ENCODE measurements at places on chromosomes 4 and X.

DNA sequence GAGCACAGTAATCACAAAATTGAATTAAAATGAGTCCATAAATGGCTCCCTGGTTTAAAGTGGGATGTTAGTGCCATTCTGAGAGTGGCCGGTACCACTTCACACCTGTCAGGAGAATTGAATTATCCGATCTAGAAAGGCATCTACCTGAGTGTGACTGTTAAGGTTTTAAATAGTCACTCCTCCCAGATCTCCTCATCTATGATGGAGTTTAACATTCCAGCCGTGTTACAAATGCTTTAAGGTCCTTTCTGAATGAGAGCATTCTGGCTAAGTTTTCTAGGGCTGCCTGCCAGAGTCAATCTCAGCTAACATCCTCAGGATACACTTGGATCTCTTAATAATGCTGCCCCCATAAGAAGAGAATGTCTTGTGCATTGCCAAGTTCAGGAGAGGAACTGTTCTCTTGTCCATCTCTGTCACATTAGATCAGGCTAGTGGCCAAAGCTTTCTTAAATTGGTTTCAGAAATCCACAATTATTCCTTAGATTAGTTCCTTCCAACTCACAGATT, 231.1 kb downstream of the SLC39A8 start:
- DNase-seq, result no peak

DNA sequence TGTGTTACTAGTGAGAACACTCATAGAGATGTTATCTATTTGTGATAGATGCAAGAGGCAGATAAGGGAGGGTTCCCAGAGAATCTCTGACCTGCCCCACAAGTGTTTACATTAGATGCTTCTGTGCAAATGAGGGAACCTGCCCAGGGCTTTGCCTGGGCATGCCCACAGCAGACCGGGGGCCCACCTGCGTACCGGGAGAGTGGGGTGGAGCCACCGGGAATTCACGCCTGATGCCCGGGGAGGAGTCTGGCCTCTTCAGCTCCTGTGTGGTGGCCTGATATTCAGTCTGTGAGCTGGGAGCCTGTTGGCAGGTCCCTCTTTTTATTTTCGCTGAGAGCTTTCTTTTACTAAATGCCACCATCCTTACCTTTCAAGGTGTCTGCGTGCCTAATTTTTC, 155.7 kb downstream of the SNCA start:
- no peak for DNase-seq

- no peak for DNase-seq
Measured at GRCh38 chr4:119939071-119939995, 127.3 kb downstream of the MAD2L1 start.

DNA sequence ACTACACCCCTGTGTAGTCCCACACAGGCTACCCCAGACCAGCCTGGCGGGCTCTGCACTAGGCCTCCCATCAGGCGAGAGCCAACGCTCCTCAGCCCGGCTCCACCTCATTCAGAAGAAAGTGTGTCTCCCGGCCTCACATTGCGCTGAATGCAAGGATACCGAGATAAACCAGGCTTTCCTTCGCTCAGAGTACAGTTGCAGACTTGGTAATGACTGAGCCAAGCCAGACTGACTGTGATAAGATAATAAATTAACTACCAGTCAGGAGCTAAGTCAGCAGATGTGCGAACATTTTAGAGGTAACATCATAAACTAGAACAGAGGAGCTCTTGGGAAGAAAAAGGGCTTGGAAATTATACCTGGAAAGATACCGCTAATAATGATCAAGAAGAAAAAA, 397.6 kb downstream of the TRIML1 start:
- no peak for DNase-seq

- no peak for DNase-seq
Measured at GRCh38 chrX:148290041-148290440, 210.4 kb upstream of the AFF2 start.

DNA sequence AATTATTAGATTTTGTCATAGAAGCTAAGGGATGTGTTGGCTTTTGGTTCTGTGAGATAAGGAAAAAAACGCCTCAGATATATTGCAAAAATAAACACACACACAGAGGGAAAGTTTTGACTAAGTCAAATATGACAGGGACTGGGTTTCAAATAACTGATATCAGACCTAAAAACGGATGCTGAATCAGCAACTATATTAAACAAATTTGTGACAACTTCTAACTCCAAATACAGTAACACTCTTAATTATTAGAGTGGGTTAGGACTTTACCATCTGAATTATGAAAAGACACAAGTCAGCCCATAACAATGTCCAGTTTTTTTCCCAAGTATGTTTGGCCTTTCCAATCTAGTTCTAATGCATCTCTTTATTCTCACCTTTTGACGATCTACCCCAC, 2693.1 kb downstream of the ARAP2 start:
- DNase-seq, result no peak

- DNase-seq, result no peak
Measured at GRCh38 chr4:165461159-165461821, 82.5 kb downstream of the CPE start.

DNA sequence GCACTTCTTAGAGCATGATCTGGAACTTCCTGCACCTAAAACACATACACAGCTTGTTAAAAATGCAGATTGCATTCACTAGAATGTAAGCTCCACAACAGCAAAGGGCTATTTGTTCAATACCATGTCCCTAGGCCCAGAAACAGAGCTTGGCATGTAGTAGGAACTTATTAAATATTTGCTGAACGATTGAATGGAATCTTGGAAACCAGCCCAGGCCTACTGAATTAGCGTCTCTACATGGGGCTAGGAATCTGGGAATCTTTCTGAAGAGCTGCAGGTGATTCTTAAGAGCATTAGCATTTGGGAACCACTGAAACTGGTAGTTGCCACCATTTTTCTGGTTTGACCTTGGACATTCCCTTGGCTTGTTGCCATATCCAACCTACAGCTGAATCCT, 234.1 kb downstream of the STIM2 start:
- DNase-seq, result no peak

DNA sequence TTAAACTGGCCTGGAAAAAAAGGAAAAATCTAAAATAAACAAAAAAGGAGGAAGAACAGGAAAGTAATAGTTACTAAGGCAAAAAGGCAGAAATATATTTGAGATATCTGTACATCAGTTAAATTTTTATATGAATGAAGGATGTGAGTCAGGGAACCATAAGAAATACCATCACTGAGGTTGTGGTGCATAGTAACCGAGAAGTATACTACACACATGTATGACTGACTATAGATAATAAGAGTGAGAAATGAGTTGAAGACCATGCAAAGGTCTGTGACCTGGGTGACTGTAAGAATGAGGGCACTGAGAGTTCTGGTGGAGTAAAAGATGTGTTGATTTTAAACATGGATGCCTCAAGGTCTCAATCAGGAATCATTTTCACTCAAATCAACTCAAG, 220.6 kb upstream of the FAM241A start:
- DNase-seq, result no peak

DNA sequence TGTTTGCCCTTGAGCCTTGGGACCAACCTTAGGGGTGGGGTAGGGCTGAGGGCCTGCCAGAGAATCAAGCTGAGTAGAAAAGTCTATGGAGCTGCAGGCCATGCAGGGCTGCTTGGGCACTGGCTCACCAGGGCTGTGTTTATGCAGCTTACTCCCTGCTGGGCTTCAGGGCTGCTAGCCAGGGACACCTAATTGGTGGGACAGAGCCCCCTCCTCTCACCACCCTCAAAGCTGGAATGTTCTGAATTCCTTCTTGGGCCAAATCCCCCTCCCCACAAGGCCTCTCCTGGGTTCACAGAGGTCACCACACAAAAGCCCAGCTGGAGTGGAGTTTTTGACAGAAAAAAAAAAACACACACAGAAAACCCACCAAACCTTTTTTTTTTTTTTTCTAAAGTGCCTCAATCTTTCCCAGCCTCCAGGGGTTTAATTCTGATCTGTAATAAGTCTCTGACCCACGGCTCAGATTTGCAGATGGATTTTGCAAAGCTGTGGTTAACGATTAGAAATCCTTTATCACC, at the start of gene CLDN2:
CLDN2 (plus strand) TSS at position 471 of the 521 bp plus-strand sequence. CDS start 7,827 bp downstream, outside the sequence.
- DNase-seq, result no peak

DNA sequence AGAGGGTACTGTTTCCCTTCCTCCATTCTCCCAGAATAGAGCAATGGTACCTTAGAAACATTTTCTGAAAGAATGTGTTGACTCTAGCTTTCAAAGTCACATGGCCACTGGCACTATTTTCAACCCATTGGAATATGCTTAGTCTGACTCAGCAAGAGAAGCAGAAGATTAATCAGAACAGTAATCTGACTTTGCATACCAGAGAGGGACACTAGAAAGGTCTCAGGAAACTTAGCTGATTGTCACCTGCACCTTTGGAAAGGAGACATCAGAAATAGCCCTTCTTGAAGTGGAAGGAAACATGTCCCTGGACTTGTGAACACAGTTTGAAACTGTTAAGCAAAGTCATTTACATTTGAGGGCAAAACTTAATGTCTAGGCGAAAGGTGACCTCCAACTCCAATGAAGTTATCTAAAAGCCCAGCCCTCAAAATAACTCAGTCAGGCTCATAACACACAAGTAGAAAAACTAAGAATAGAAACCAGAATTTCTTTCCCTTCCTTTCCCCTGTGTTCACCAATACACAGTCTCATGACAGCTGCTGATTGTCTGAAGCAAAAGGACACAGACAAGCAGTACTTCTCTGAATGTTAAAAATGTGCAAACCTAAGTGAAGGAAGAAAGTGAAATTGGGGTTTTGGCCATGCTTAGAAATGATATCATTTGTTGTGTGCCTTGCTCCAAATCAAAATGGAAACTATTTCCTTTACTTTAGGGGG, 270.8 kb downstream of the GRIA3 start:
- no peak for DNase-seq

DNA sequence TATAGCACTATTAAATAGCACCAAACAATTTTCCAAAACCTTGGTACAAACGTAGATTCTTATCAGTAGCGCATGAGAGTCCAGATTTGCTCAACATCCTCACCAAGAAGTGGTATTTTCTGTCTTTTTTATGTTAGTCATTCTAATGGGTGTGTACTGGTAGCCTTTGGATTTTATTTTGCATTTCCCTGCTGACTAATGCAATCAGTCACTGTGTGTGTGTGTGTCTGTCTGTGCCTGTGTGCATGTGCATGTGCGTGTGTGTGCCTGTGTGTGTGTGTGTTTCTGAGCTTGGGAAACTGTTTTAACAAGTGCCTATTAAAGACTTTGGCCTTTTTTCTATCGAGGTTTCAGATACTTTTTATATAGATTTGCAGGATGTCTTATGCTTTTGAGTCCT, 82.2 kb upstream of the MAGEA10 start:
- no peak for DNase-seq

DNA sequence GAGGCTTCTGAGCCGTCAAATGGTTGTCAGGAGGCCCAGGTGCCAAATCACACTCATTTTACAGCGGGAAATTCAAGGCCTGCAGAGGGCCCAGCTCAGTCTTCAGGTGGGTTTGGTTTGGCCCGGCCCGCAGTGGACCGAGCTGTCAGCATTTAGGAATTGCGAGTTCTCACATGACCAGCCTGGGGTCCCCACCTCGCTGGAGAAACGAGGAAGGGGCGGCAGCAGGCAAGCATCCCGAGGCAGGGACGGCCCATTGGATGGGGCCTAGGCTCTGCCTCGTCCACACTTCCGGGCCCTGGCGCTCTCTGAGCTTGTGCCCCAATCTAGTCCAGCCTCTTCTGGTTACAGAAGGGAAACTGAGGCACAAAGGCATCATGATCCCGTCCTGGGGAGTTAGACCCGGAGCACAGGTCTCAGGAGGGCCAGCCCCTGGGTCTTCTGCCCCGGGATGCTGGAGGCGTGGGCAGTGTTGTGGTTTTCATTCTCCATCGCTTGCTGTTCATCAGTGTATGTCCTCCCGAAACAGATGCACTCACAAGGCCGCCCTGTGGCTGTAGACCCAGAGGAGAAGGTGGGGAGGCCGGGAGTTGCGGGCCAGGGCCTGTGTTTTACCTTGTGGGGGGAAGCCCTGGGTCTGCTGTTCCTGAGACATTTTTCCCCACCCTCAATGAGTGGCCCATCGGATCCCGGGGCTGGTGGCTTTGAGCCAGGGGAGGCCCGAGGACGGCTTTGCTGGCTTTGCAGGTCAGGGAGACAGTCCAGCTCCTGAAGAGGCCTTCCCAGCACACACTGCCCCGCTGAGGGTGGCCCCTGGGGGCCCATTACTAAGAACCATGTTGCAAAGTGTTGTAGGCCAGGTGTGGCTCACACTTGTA, 8.9 kb downstream of the PSAPL1 start:
- DNase-seq, result no peak

DNA sequence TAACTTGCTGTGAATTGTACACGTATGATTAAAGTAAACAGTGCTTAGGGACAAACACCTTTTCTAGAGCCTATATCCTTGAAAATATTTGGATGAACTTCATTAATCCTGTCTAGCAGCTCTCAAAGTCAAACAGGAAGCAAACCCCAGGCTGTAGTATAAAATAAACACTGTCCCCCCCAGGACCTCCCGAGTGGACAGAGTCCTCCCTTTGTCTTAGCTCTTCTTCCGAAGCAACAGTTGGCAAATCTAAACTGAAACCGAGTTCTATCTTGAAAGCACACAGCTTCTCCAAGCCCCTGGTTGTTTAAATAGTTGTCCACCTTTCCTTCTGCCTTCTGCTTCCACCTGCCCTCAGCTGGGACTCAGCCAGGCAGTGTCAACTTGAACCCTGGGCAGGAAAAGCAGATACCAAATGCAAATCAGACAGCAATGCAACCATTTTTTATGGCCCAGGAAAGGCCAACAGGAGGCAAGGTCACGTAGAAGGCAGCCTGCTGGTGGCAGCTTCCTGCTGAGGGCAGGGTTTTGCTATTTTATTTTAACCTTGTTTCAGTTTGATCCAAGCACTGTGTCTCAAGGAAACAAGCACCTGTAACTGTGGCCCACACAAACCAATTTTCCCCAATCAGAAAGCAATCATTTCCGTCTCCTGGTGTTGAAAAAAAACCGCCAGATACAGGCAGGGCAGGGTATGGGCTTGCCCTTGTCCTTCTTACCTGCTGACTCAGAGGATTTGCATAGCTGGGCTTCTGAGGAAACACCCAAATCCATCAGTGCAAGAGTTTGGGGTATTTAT, 110.3 kb upstream of the KIT start:
- DNase-seq, result no peak

DNA sequence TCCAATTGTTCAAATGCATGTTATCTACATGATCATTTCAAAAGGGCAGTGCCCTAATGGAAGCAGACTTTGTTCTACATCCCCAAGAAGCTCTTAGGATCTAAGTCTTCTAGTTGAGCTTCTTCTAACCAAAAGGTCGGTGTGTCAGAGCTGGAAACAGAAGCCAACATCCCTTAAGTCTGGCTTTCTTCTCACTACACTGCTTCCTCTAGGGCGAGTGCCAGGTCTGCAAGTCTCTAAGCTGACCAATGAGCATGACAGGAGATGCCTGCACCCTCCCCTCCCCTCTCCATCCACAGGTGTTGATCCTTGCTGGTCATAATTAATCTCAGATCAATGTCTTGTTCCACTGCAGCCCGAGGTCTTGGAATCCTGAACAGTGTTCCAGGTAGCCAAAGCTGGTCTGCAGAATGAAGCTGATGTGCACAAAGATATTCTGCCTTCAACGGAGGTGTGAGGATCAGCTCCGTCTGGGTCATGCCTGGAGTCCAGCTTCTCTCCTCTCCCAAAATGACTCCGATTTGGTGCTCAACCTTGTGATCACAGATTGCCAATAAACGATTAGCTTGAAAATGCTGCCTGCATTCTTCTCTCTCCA, 44.1 kb downstream of the WDR1 start:
- no peak for DNase-seq

- no peak for DNase-seq
Measured at GRCh38 chrX:110310000-110310790, 7.7 kb downstream of the AMMECR1 start.

All from activated T-cell treated with anti-CD3 and anti-CD28 coated beads for 4 hours (primary cell).